NCI-H69 (cell line): ENCODE measurements at places on chromosomes 3 and 15.

DNA sequence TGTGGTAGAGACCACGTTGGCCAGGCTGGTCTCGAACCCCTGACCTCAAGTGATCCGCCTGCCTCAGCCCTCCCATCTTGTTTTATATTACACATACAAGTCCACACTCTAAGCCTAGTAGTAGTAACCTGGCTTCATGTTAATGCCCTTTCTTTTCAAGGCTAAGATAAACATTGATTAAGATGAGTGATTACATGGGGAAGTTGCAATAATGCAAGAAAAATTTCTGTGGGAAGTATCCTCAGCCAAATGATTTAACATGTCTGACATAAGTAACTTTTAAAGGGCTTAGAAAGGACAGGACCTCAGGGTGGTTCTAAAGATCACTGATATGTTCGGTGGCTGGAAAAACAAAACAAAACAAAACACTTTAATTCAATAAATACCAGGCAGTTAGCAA, 72.1 kb downstream of the SFMBT1 start:
- no peak for DNase-seq

DNA sequence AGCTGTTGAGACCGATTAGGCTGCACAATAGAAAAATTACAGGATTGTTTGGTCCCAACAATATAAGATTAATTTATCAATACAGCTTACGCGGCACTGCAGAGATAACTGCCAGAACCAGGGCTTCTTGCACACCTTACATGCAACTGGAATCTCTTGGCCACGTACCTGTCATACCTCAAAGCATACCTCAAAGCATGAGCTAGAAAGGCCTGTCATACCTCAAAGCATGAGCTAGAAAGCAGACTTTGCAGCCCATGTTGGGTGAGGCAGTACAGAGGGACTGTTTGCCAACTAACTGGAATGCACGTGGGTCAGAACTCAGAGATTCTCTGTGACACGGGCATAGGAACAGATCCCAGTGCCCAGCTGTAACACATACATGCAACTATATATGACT, 34.7 kb downstream of the NTRK3 start:
- no peak for DNase-seq

DNA sequence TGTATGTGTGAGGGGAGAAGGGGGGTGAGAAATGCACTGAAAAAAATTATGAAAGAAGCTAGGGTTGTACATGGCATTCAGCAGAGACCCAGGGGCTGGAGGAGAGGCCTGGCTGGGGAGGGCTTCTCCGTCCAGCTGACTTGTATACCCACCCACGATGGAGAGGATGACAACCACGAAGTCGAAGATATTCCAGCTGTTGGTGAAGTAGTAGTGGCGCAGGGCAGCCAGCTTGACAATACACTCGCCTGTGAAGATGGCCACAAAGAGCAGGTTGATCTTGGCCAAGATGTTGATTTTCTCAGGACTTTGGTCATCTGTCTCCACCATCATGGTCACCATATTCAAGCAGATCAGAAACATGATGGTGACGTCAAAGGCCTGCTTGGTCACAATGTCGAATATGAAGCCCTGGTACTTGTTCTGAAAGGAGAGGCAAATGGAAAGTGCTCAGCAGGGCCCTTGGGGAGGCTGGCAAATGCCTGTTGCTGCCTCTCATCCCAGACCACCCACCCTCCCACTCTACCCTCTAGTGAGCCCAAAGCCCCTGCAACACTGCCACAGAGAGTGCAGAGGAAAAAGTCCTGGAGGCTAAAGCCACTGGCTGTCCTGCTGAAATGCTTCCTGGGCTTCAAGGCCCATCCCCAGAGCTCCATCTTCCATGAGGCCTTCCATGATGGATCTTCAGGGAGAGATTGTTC, 58.1 kb downstream of the EXOG start:
- DNase-seq: no peak

GRCh38 chr3:31546162-31546561, 13.4 kb downstream of the STT3B start:
- DNase-seq: peak; percentile 19

- peak; percentile 98 for DNase-seq
These were observed at the start of gene SCG3 for GRCh38 chr15:51681303-51681963. Gene SCG3, plus strand, starts transcription at chr15:51681503. Its CDS starts 253 bp downstream, at chr15:51681756.

- no peak for DNase-seq
These were observed 2.0 kb downstream of the ATP10A start for GRCh38 chr15:25860885-25861866.

DNA sequence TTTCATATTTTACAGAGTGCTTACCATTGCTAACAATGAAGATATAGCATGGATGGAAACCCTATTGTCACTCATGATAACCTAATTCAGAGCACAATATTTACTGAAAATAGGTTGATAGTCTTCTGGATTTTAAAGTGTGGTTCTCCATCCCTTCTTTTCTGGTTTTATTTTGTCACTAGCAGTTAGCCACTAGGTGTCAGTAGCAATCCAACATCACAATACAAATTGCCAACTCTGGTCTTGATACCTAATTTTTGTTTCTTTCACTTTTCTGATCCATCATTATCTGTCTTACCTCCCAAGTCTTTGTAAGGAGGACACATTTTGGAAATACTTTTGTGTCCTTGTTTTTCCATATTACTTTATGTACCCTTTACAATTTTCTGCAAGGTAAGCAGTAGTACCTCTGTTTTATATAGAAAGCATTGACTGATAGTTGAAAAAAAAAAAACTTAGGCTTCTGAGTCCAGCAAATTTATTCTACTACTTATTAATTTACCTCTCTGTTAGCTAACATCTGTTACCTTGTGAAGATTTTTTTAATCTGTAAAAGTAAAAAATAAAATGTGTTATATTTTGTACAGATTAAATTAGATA, 28.3 kb upstream of the CRYBG3 start:
- peak; percentile 66 for DNase-seq

DNA sequence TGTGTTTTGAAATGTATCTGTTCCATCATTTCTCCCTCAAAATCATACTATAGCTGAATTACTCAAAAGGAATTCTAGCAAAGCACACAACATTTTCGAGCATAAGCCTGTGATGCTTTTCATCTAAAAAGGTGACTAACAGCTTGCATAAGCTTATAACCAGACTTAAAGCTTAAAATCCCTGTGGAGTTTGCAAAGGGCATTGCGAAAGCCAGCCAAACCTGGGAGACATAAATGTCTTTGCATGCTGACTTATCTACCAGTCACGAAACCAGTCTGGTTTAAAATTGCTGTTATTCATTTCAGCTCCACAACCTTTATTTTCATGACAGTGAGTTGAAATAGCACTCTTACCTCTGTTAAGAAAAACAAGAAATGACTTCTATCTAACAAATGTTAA, 35.6 kb upstream of the LIPC start:
- DNase-seq: no peak

DNA sequence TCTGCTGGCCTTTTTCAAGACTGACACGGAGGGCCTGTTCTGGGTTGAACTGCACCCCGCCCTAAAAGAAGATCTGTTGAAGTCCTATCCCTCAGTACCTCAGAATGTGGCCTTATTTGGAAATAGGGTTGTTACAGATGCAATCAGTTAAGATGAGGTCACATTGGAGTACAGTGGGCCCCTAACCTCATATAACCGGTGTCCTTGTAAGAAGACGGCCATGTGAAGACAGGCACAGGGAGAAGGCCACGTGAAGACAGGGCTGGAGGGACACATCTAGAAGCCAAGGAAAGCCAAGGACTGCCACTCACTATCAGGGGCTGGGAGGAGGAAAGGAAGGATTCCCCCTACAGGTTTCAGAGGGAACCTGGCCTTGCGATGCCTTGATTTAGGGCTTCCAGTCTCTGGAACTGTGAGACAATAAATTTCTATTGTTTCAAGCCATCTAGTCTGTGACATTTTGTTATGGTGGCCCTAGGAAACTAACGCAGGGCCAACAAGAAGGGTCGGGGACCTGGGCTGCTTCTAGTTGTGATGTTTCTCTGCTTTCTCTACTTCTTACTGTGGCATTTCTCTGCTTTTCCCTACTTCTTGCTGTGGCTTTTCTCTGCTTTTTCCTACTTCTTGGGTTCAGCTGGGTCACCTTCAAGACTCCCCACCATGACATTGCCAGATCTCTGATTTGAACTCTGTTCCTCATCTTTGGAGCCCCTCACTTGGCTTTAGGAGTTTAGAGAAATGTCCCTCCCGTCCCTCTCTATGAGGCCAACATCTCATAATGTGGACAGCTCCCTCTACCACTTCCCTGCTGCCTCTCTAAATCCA, 4.8 kb upstream of the CCDC174 start:
- no peak for DNase-seq

DNA sequence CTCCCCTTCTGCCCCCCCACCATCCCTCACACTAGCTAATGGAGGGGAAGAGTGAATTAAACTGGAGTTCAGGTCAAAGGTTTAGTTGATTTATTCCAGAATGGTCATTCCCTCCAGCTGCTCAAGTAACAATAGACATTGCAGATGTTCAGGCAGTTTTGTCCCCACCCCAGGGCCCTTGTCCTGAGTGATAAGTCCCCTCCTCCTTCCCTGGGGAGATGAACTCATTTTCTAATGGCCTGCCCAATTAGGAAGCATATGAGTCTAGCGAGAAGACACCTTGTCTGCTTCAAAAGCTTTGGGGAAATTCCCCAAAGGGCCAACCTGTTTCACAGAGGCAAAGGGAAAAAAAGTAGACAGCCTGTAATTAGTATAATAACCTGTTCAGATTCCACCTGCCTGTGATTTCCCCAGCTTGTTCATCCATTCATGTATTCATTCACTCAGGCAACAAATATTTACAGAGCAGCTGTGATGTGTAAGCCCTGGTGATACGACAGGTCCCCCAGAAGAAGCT, 165.3 kb downstream of the SHQ1 start:
- DNase-seq: peak; percentile 99

GRCh38 chr15:40508216-40508615, 37.4 kb downstream of the CHST14 start:
- DNase-seq: no peak

GRCh38 chr3:114011059-114011797, 45.1 kb downstream of the CCDC191 start:
- DNase-seq: no peak

DNA sequence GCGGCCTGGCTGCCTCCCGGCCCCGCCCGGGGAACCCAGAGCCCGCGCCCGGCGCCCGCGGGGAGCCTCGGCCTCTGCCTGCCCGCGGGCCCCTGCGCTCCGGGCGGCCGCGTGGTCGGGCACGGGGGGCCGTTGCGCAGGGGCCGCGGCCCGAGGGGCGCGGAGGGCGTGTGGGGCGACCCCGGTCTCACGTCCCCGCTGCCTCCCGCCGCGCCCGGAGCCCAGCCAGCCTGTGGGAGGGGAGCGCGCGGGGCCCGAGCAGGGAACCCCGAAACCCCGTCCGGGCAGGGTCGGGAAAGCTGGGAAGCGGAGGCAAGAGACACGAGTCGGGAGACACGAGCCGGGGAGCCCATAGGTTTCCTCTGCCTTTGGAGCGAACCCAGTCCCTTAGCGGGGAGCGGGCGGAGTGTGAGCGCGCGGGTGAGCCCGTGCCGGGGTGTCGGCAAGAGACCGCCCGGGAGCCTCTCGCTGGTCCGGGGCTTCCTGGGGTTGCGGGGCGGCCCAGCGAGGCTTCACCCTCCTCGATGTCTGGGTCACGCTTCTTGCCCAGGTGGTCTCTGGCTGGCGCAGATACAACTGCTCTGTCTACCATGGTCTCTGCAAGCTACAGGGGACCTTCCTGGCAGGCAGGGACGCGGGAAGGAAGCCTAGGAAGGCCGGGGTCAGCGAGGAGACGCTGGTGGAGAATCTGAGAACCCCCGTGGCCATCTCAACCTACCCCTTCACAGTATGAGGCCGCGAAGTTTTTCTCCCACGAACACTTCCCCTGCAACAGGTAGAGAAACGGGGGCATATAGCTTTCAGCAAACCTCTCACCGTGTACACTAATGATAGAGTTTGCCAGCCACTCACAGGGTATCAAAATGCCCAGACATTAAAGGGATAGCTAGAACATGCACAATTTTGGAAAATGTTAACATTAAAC, 586 bp downstream of the LRRK1 start:
- peak; percentile 22 for DNase-seq

DNA sequence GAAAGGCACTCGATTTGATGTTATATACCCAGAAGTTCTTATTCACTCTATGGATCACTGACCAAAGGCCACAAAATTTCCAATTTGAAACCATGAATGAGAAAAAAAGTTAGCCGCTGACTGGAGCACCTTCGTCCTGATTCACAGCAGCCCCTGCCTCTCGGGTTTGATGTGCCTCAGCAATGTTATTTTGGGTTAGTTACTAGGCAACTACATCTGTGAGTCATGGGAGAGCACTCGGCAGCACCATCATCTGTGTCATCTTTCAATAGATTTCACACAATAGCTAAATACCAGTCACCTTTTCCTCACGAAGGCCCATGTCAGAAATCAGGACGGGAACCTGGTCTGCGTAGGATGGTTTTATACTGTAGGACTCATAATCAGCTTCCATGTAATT, 269.2 kb downstream of the ZBBX start:
- DNase-seq: peak; percentile 57

GRCh38 chr15:69498987-69499386, 46.4 kb downstream of the RPLP1 start:
- no peak for DNase-seq

DNA sequence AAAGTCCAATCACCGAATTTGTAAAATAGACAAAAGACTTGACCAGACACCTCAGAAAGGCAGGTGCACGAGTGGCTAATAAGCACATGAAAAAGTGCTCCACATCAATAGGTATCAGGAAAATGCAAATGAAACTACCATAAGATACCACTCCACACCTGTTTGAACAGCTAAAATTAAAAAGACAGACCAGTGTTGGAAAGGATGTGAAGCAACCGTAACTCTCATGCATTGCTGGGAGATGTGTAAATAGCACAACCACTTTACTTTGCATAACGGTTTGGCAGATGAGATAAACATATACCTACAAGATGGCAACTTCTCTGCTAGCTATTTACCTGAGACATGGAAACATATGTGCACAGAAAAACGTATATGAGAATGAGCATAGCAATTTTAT, 56.9 kb downstream of the CADPS start:
- DNase-seq: no peak

- DNase-seq: peak; percentile 56
These were observed 38.6 kb downstream of the PDZRN3 start for GRCh38 chr3:73586190-73586589.

DNA sequence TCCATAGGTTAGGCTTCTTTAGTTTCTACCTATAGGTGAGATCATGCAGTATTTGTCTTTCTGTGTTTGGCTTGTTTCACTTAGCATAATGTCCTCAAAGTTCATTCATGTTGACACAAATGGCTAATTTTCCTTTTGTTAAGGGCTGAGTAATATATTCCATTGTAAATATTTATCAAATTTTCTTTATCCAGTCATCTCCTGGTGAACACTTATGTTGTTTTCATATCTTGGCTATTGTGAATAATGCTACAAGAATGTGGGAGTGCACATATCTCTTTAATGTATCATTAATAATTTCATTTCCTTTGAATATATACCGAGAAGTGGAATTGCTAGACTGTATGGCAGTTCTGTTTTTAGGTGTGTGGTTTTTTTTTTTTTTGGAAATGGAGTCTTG, 250.9 kb upstream of the SEMA6D start:
- peak; percentile 60 for DNase-seq

- peak; percentile 95 for DNase-seq
These were observed 55.5 kb downstream of the LRRC28 start for GRCh38 chr15:99306694-99307338.

GRCh38 chr3:155241579-155241978, 51.9 kb downstream of the STRIT1 start:
- DNase-seq: no peak
